LoVo (cell line): ENCODE measurements at places on chromosomes 3 and 15.

GRCh38 chr3:187736418-187736871 lies 8.8 kb downstream of the BCL6 start:
- no peak for DNase-seq

GRCh38 chr3:53252096-53252946 lies 3.5 kb downstream of the TKT start:
- no peak for DNase-seq

DNA sequence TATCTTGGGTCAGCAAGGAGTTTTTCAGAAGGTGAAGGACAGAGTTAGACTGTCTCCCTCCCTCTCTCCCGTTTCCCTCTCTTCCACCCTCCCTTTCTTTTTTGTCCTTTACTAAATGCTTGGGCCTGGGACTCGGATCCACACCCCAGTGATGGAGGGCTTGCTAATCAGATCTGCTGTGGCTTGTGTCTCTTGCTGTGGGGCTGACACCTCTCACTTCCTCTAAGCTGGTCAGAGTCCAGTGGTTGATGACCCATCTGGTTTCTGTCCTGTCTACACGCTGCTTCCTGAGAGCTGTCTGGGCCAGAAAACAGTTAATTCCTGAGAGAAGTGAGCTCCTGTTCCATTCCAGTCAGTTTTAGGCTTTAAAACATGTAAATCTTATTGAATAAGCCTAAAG lies 849 bp downstream of the TRAK1 start:
- no peak for DNase-seq

GRCh38 chr3:126679831-126680666 lies 24.0 kb upstream of the CHCHD6 start:
- no peak for DNase-seq

DNA sequence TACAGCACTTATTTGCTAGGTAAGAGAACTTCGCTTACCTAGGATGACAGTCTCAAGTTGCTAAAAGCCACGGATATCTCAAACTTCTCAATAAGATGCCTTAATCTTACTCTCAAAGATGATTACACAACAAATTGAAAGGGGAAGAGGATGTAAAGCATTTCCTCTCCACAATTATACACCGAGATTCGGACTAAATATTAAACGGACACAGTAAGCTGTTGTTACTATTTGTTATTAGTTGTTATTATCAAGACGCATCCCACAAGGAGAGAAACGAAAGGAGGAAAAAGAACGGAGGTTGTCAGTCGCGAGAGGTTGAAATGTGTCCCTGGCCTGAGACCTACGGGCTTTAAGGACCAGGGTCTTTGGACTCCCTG lies 660 bp downstream of the ZNF106 start:
- peak; percentile 9 for DNase-seq
